ENCODE measurements at places on chromosomes 7 and 10.
A peak's percentile ranks its signal among the peaks of the same experiment; 100 is the strongest.

GRCh38 chr7:92850516-92850915, 14.1 kb upstream of the CDK6 start:
- no peak overlapping the region for H3K4me3 ChIP-seq
- H3K36me3 ChIP-seq, result no peaks in the 10 kb centered on the region
- H3K27ac ChIP-seq, result no peak overlapping the region
- no peak for DNase-seq

GRCh38 chr7:120273476-120273975, 551 bp downstream of the KCND2 start:
- DNase-seq, result no peak
- no peak overlapping the region for H3K27ac ChIP-seq
- H3K4me1 ChIP-seq, result peaks cover 5% of the 10 kb centered on the region
- peaks cover 4% of the 10 kb centered on the region for H3K27me3 ChIP-seq
- H3K4me3 ChIP-seq, result no peak overlapping the region

GRCh38 chr7:45974540-45975360, 53.7 kb upstream of the IGFBP3 start:
- H3K4me1 ChIP-seq, result peaks cover 7% of the 10 kb centered on the region
- H3K4me3 ChIP-seq, result no peak overlapping the region
- no peak overlapping the region for H3K27ac ChIP-seq
- H3K36me3 ChIP-seq, result no peaks in the 10 kb centered on the region
- H3K27me3 ChIP-seq, result no peaks in the 10 kb centered on the region

DNA sequence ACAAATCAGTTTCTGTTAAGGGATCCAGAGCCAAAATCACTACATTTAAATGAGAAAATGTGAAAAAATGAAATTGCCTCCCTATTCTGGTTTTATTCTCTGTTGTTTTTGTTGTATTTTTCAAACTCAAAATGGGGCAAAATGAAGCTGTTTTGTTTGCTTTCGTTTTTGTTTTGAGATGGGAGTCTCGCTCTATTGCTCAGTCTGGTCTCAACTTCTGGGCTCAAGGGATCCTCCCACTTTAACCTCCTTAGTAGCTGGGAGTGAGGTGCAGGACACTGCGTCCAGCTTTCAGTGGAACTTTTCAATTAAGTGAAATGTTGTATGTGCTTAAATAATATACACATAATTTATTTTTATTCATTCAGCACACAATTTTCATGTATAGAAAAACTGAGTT, 205.0 kb downstream of the SORCS1 start:
- H3K36me3 ChIP-seq, result no peaks in the 10 kb centered on the region
- H3K27me3 ChIP-seq, result no peaks in the 10 kb centered on the region
- DNase-seq, result no peak
- H3K27ac ChIP-seq, result no peak overlapping the region

DNA sequence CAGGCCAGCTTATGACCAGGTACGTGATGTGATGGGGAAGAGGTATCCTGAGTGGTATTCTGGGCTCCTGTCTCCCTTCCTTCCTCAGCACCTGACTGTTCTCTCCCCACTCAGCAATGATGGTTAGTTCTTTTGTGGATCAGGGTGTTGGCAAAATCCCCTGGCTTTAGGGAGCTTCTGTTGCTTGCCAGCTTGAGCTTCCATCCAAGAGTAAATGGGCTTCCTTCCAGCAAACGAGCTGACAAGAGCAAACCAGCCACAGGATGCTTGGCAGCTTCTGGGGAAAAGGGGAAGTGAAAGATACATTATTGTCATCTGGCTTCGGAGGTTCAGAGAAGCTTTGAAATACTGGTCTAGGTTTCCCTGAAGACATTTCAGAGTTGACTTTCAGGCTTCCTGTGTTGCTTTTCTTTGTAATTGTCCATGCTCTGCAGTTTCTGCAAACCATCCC, 5.2 kb downstream of the DUSP5 start:
- no peaks in the 10 kb centered on the region for H3K27me3 ChIP-seq
- H3K4me1 ChIP-seq, result peaks cover 68% of the 10 kb centered on the region
- H3K36me3 ChIP-seq, result peaks cover 8% of the 10 kb centered on the region
- DNase-seq, result no peak
- H3K4me3 ChIP-seq, result no peak overlapping the region

GRCh38 chr7:91789086-91789485, 91.4 kb downstream of the MTERF1 start:
- H3K27me3 ChIP-seq, result no peaks in the 10 kb centered on the region
- DNase-seq, result no peak
- H3K4me3 ChIP-seq, result no peak overlapping the region

DNA sequence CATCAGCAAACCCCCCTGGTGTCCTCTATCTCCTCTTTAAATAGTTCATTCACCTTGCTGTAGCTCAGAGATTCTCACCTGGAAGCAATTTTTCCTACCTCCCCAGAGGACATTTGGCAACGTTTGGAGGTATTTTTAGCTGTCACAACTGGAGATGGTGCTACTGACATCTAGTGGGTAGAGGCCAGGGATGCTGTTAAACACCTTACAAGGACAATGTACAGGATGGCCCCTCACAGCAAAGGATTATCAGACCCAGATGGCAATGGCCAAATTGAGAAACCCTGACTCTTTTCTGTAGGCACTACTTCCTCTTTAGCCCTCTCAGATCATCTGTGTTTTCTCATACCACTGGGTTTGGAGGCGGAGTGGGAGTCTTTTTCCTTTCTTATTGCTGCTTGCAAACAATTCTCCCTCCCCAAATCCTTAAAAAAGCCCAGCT, 13.2 kb upstream of the TRA2A start:
- DNase-seq, result peak; percentile 52
- H3K27ac ChIP-seq, result no peak overlapping the region
- peaks cover 4% of the 10 kb centered on the region for H3K4me1 ChIP-seq
- no peak overlapping the region for H3K4me3 ChIP-seq
- H3K27me3 ChIP-seq, result no peaks in the 10 kb centered on the region

GRCh38 chr7:22302193-22302592, 54.8 kb downstream of the RAPGEF5 start:
- no peaks in the 10 kb centered on the region for H3K36me3 ChIP-seq
- H3K27me3 ChIP-seq, result no peaks in the 10 kb centered on the region
- H3K4me1 ChIP-seq, result no peaks in the 10 kb centered on the region
- no peak overlapping the region for H3K4me3 ChIP-seq

- no peaks in the 10 kb centered on the region for H3K27me3 ChIP-seq
- H3K27ac ChIP-seq, result no peak overlapping the region
- DNase-seq, result no peak
- H3K36me3 ChIP-seq, result no peaks in the 10 kb centered on the region
- H3K4me1 ChIP-seq, result no peaks in the 10 kb centered on the region
Observed at GRCh38 chr7:136086712-136087111, 109.6 kb upstream of the MTPN start.

DNA sequence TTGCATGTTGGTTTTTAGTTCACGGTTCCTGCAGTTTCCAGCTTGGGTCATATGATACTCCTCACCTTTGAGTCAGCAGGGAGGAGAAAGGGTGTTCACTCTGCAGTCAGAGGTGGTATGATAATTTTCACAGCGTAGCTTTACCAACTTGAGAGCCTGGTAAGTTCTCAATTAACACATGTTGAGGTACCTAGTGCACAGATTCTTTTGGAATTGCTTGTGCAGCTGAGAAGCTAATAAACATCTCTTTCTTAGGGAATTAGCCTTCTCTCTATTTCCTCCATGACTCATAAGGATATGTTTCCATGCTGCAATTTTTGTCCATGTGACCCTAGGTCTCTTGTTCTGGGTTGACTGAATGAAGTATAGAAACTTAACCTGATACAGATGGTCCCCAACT, 166.6 kb downstream of the KIF20B start:
- DNase-seq, result no peak
- no peaks in the 10 kb centered on the region for H3K36me3 ChIP-seq
- no peak overlapping the region for H3K27ac ChIP-seq
- no peaks in the 10 kb centered on the region for H3K27me3 ChIP-seq
- H3K4me1 ChIP-seq, result no peaks in the 10 kb centered on the region
- no peak overlapping the region for H3K4me3 ChIP-seq

Measured in natural killer cell (primary cell).